Skin of body (tissue), 3 donors: ENCODE measurements at places on chromosomes 16 and 17. TPM values are rescaled to one million over a fixed set of nuclear protein-coding genes. Genes with fewer than 3 reads are reported as not detected.

- no peak for DNase-seq
Observed at GRCh38 chr16:70772493-70772892, 28.5 kb downstream of the VAC14 start.

DNA sequence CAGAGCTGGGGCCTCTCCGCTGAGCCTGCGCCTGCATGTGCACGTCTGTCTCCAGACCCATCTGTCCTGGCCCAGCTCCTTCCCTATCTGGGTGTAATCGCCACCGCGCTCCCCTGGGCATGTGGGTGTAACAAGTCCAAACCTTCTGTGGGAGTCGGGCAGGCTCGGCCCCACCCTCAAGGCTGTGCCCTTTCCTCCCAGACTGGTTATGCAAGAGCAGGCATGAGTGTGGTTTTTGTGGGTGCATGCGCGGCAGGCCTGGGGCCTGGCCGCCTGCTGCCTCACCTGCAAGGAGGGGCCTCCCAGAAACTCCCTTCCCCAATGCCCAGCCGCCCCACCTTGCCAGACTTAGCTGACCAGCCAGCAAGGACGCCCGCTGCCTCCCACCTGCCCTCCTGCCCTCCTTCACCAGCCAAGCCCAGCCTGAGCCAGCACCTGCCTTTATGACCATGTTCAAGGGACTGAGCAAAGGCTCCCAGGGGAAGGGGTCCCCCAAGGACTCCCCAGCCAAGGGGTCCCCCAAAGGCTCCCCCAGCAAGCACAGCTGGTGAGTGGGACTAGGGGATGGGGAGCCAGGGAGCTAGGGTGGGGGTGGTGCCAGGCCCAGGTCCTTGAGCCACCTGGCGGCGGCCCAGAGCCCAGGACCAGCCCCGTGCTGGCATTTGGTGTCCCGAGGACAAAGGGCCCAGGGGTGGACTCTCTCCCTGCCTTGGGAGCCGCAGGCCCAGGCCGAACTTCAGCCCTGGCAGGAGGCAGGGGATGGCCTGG is at the start of gene EVPLL:
TSS of gene EVPLL (plus strand) at position 342 of the 768 bp plus-strand sequence. CDS start 3,160 bp downstream, outside the sequence.
- no peak for DNase-seq

The KRTAP4-5 gene
- total RNA-seq = 1.3 TPM

The TCAP gene
- 20.7 TPM for total RNA-seq

The C17orf113 gene
- 1.8 TPM for total RNA-seq

The MT4 gene
- total RNA-seq = 76.2 TPM
